ENCODE measurements at places on chromosomes 12 and 14.

GRCh38 chr14:93748208-93749075 lies 39.8 kb downstream of the PRIMA1 start:
- DNase-seq = no peak

DNA sequence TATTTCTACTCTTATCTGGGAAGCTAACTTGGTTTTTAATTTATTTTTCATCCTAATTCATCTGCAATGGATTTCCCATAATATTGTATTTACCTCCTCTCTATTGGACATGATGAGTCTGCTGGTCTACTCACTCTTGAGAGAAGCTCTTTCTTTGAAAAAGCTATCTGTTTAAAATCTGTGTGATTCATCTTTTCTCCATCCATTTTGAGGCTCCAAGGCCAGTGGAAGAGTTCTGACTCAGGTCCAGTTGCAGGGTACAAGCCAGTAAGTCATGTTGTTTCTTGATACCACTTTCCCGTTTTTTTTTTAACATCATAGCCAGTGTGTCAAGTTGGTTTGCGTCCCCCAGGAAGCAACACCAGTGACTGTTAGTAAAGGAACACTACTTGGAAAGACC lies 160.3 kb upstream of the BMP4 start:
- DNase-seq = no peak

GRCh38 chr12:112234303-112234702 lies 108.9 kb downstream of the TRAFD1 start:
- DNase-seq = no peak

DNA sequence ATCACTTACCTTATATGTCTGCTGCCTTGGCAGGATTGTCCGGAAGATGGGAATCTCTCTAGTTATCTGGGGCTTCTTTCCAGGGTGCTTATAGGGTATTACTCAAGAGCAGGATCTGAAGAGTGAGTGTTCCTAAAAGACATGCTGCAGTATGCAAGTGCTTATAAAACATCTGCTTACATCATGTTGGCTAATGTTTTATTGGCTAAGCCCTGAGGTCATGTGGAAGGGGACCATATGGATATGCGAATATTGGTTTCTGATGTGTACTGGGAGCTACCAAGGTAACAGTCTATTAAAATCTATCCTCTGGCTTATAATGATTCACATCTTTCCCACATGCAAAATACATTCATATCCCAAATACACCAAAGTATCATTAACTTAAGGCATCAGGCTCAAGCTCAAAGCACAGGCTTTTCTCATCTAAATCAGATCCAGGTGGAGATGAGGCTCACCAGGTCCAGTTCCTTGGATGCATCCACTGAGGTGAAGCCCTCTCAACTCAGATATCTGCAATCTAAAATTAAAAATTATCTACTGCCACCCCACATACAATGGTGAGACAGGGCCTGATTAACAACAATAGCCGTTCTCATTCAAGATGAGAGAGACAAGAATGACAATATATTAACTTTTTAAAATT lies 29.8 kb downstream of the LRRIQ1 start:
- peak; percentile 1 for DNase-seq

GRCh38 chr12:82963956-82964355 lies 277.2 kb downstream of the TMTC2 start:
- no peak for DNase-seq

- no peak for DNase-seq
Measured at GRCh38 chr14:53964249-53964648, 7.6 kb upstream of the BMP4 start.

DNA sequence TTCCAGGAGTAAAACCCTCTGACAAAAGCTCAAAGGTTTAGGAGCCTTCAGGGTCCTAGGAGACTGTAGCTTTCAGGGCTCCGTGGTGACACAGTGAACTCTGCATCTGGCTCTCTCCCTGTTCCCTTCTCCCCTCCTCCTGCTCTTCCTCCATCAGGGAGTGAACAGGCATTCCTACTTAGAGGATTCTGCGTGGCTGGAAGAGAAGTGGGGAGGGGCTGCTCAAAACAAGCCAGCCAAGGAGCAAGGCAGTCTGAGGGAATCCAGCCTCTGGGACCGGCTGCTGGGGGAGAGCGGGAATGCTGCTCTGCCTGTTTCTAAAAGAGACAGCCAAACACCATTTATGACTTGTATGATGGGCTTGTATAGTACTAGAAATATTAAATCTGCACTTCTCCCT lies 49.5 kb downstream of the RBMS2 start:
- DNase-seq = no peak

DNA sequence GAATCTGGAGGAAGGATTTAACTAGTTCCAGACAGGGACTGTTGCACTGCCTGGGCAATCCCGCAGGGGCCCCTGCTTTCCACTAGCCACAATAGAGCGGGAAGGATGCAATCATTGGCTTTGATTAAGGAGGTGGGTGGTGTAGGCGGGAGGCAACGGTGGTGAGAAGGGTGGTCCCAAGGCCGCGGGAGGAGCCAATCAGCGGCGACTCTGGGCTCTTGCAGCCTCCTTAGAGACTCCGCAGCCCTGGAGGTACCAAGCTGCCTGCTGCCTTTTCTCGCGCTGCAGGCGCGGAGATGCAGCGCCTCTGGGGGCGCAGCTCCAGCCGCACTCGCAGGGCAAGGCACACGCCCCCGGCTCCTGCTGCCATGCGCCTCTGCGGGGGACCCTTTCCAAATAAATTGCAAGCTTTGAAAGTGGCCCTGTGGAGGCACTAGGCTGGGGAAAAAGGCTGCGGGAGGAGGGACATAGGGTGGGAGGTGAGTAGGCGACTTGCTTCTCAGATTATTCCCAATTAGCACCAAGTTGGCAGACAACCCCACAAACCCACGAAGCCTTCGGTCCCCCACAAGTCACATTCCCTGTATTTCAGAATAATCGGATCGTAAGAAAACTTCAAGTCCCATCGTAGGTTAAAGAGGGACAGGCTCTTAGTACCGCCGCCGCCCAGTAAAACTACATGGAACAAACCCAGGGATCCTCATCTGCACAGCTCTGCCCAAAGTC lies 858 bp upstream of the KCNA1 start:
- DNase-seq = no peak

DNA sequence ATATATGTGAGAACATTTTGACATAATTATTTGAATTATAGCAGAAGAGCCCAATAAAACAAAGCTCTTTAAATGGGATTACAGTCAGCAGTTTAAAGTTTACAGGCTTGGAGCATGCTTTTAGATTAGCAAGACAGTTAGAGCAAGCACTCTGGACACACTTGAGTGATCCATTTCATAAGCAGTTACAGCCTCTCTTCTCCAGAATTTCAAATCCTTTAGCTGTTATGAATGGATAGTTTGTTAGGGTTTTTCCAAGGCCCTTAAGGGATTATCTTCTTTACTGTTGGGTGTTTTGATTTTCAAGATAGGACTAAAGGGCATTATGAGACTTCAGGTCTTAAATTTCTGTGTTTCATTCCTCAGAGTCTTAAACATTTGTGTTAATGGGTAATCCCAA lies 36.3 kb downstream of the BEST3 start:
- no peak for DNase-seq

- no peak for DNase-seq
Measured at GRCh38 chr12:103956509-103957027, 9.1 kb upstream of the TDG start.
